Stimulated activated CD4-positive, alpha-beta T cell treated with anti-CD3 and anti-CD28 coated beads, Interleukin-15, amount 100 ng/mL, for 1 hour (primary cell): ENCODE measurements at places on chromosomes 12 and 14.

GRCh38 chr12:13843841-13844240 is 137.6 kb downstream of the GRIN2B start:
- DNase-seq: no peak

DNA sequence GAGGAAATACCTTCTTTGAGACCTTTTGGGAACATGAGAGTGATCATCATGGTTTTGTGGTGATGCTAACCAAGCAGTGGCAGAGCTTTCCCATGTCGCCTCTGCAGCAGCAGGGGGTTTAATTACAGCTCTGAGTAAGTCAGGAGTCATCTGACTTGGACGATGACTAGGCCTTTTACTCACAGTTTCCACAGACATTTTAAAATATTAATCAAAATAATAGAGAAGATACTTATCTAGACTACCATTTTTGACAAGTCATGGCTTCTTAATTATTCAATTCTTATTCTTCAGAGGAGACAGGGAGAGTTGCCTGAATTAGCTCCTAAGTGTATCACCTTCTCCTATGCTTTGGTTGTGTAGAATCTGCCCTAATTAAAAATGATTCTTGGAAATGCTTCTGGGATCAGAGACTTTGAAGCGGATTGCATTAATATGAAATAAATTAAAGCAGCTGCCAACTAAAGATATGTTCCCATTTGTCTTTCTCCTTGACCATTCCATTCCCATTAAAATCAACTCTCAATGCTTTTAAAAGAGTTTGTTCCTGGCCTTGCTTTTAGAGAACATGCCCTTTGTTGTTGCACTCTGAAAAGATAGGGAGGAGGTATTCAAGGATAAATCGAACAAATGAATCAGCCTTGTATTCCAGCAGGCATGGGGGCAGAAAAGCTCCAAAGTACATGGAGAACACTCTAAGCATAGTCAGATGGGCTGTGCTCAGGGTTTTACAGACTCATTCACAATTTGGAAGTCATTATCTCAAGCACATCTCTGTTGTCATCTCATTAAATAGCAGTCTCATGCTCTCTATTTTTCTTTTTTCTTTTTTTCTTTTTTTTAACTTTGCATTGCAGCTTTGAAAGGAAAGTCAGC is 7.7 kb upstream of the IFNG-AS1 start:
- no peak for DNase-seq

GRCh38 chr12:76037130-76038103 is 5.8 kb upstream of the PHLDA1 start:
- no peak for DNase-seq

GRCh38 chr12:104952816-104953215 is 5.3 kb downstream of the SLC41A2 start:
- no peak for DNase-seq

- no peak for DNase-seq
These were observed 94.9 kb upstream of the SLC16A7 start for GRCh38 chr12:59500915-59501314.

GRCh38 chr14:78519863-78520262 is 349.7 kb downstream of the NRXN3 start:
- DNase-seq: no peak
